ENCODE measurements at places on chromosomes 16 and 17. TPM values are rescaled to one million over a fixed set of nuclear protein-coding genes. Genes with fewer than 3 reads are reported as not detected.
A peak's percentile ranks its signal among the peaks of the same experiment; 100 is the strongest.

DNA sequence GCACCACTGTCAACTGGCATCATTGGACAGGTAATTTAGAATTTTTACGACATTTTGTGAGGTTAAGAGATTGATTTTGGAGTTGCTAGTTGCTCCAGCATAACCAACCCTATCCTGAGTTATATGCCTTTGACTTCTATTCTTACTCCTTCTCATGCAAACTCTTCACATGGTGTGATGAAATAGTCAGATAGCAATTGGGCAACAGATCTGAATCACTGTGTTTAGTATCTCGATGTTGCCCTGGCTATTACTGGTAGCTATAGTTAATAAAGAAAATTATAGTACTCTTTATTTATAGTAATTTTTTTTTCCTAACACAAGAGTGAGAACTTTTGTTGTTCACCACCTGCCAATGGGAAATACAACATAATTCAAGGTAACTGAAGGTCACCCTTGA is 494.8 kb upstream of the TOM1L1 start:
- H3K4me1 ChIP-seq: no peaks in the 10 kb centered on the region
- no peak overlapping the region for H3K4me3 ChIP-seq
- H3K36me3 ChIP-seq: no peaks in the 10 kb centered on the region
- no peak for DNase-seq
- no peaks in the 10 kb centered on the region for H3K27me3 ChIP-seq
- H3K27ac ChIP-seq: no peak overlapping the region

DNA sequence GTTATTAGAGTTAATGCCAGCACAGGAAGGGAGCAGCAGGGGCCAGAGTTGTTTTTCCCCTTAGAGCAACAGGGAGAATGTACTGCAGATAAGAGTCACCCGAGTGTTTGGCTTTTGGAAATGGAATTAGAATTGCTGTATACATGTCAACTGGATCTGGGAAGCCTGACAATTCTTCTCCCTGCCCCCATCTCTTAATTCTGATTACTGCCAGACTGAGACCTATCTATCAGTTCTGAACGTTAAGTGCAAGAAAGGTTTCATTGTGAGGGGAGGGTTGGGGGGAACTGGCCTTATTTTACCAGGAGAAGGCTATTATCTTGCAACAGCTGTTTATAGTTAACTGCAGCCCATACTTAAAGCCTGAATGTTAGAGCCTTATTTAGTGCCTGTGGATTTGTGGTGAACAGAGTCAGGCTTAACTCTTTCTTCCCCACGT is 424.5 kb upstream of the CDH11 start:
- no peaks in the 10 kb centered on the region for H3K27me3 ChIP-seq
- no peaks in the 10 kb centered on the region for H3K4me1 ChIP-seq
- DNase-seq: no peak
- no peak overlapping the region for H3K27ac ChIP-seq
- H3K36me3 ChIP-seq: no peaks in the 10 kb centered on the region

Gene CSNK1D
- 73.5 TPM for total RNA-seq

DNA sequence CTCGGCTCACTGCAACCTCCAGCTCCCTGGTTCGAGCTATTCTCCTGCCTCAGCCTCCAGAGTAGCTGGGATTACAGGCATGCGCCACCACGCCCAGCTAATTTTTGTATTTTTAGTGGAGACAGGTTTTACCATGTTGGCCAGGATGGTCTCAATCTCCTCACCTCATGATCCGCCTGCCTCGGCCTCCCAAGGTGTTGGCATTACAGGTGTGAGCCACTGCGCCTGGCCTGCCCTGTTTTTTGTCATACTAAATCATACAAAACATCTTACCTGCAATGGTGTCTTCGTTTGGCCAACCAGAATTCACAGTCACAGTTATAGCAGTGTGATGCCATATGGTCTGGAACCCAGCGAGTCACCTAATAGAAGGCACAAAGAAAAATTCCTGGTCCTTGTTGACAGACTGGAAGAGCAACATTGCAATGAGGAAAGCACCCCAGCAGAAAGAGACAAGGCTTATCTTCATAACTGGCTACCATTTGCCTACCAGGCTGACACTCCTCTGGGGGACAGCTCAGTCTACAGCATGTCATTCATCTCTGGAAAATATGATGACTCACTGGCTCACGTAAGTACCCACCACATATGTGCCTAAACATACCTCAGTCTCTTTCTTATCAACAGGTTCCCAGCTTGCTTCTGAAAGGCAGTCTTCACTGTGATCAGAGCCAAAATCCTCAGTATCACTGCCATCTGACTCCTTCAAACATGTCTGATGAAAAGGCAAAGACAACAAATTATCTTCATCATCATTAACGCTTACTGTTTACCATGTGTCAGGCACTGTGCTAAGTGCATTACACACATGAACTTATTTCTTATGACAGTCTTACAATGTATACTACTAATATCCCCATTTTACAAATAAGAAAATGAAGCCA is 4.3 kb upstream of the HSF5 start:
- no peak for DNase-seq
- H3K4me1 ChIP-seq: no peaks in the 10 kb centered on the region
- H3K27me3 ChIP-seq: no peaks in the 10 kb centered on the region
- no peak overlapping the region for H3K27ac ChIP-seq
- no peak overlapping the region for H3K4me3 ChIP-seq

DNA sequence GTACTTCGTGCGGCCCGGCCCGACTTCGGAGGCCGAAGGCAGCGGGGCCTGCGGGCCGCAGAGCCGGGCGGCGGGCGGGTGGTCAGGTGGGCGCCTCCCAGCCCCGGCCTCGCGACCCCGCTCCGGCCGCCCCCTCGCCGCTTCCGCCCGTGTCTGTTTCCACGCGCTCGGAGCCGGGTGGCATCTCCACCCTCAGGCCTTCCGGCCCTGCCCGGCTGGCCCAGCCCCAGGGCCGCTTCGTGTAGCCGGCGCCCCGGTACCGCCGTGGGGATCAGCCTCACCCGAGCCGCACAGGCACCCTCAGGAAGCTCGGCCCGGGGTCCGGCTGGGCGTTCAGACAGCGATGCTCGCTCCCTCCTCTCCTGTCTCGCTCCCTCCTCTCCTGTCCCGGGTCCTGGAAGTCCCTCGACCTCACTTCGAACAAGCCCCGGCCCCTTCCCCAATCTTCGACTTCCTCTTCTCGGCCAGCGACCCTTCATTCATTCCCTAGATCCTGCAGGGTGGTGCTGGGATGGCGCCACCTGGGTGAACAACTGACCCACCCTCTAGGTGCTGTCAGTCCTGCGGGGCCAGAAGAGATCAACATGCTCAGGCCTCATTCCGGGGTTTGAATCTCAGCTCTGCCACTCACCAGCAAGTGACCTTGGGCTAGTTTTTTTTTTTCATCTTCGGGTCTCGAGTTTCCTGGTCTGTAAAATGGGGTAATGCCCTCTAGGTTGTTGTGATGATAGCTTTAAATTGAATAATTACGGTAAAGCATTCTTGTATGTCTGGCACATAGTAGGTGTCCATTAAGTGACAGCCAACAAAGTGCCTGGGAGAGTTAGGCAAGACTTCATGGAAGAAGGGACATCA is 610 bp downstream of the VPS4A start:
- peak; percentile 48 for DNase-seq
- H3K4me3 ChIP-seq: peak overlapping the region; percentile 85
- peaks cover 34% of the 10 kb centered on the region for H3K36me3 ChIP-seq
- H3K27ac ChIP-seq: peak overlapping the region; percentile 92
- peaks cover 26% of the 10 kb centered on the region for H3K4me1 ChIP-seq
- no peaks in the 10 kb centered on the region for H3K27me3 ChIP-seq

Gene TNFRSF13B
- not detected for total RNA-seq

DNA sequence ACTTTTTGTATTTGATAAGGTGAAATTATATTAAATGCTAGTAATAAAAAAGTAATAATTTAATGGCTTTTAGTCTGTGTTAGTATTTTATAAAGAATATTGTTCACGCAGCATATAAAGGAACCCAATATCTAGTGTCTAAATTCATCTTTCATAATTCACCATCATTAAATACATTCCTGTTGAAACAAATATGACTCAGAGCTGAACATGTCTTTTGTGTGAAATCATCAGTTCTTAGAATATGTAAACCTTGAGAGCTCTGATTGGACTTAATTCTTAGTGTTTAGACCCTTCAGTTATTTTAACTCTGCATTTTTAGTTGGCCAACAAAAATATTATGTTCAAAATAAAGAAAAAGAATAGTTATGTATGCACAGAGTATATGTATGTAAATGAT is 71.8 kb downstream of the ABHD15 start:
- H3K4me1 ChIP-seq: no peaks in the 10 kb centered on the region
- no peaks in the 10 kb centered on the region for H3K27me3 ChIP-seq
- H3K4me3 ChIP-seq: no peak overlapping the region
- peaks cover 100% of the 10 kb centered on the region for H3K36me3 ChIP-seq

Gene MT4
- not detected for total RNA-seq

DNA sequence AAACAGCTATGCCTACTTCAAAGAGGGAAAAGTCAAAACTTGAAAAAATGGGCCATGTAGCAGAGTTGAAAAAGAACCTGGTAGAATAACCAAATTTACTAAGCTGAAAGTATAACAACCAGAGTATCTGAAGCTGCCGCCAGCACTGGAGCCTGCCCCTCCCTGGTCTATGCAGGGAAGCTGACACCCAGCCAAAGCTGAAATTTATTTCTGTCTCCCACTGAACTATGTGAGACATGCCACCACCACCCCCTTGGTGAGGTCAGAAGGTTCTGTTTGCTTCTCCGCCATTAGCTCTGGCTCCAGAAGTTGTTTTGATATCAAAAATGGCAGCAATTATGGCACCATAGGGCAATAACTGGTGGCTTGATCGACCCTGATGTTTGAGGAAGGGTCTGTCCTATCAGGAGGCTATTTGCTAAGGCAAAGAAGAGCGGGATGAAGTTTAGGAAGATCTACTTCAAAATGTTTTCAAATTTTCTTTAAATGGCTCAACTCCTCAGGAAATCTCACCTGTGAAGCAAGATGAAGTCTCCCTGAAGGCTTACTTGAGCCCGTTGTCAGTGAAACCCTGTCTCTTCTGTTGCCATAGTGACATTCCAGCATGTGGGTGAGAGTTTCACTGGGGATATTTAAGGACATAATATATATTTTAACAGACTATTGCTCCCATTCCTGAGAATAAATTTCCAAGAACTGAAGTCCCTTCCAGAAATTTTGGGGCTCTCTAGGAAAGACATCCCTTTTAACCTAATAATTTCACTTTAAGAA is 122.0 kb downstream of the COPRS start:
- no peaks in the 10 kb centered on the region for H3K4me1 ChIP-seq
- H3K27me3 ChIP-seq: no peaks in the 10 kb centered on the region
- H3K4me3 ChIP-seq: no peak overlapping the region
- no peak for DNase-seq
- H3K36me3 ChIP-seq: no peaks in the 10 kb centered on the region

- no peaks in the 10 kb centered on the region for H3K4me1 ChIP-seq
- no peaks in the 10 kb centered on the region for H3K36me3 ChIP-seq
- no peaks in the 10 kb centered on the region for H3K27me3 ChIP-seq
- no peak for DNase-seq
Measured at GRCh38 chr16:87060034-87060986, 256.9 kb downstream of the C16orf95 start.

Gene BLMH
- 23.6 TPM for total RNA-seq

- no peaks in the 10 kb centered on the region for H3K36me3 ChIP-seq
- no peaks in the 10 kb centered on the region for H3K4me1 ChIP-seq
- no peaks in the 10 kb centered on the region for H3K27me3 ChIP-seq
Measured at GRCh38 chr16:23856251-23856709, 20.5 kb downstream of the PRKCB start.

DNA sequence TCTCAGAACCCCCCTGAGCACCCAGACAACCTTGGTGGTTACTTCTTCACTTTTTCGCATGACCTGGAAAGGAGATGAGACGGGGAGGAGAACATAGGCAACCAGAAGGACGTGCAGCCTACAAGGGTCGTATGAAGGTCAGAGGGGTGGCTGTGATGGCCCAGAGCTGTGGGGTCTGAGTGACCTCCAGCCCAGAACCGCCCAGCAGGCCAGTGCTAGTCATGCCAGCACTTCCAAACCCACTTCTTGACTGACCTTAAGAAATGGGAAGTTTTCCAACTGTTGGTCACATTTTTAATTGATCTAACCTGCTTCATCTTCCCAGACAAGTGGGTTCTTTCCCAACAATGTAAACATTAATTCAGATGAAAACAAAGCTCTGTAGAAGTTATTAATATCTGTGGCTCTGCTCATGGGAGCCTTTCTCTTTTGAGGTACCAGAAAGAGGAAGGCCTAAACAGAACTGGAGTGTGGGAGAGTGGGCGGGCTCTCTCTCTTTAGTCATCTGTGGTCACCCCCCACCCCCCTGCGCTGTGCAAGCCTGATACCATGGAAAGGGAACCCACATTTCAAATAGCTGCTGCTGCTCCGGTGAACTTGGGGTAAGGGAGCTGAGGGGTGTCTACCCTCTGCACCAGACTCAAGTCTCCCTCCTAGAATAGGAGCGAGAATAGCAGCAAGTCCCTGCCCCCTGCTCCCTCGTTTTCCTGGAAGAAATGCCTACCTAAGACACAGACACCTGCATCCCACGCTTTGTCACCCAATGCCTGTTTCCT is 101.6 kb downstream of the RAB11FIP4 start:
- H3K4me1 ChIP-seq: no peaks in the 10 kb centered on the region
- H3K4me3 ChIP-seq: no peak overlapping the region
- no peak overlapping the region for H3K27ac ChIP-seq
- H3K36me3 ChIP-seq: no peaks in the 10 kb centered on the region

GRCh38 chr17:41992576-41992975 is 24.7 kb downstream of the DNAJC7 start:
- H3K4me3 ChIP-seq: no peak overlapping the region
- peaks cover 100% of the 10 kb centered on the region for H3K36me3 ChIP-seq
- peaks cover 7% of the 10 kb centered on the region for H3K4me1 ChIP-seq
- H3K27ac ChIP-seq: peak overlapping the region; percentile 46
- no peaks in the 10 kb centered on the region for H3K27me3 ChIP-seq
- no peak for DNase-seq

GRCh38 chr17:29617125-29617480 is 5.6 kb downstream of the CORO6 start:
- H3K4me3 ChIP-seq: peak overlapping the region; percentile 98
- H3K4me1 ChIP-seq: peaks cover 66% of the 10 kb centered on the region
- H3K36me3 ChIP-seq: peaks cover 22% of the 10 kb centered on the region
- peak; percentile 78 for DNase-seq
- no peaks in the 10 kb centered on the region for H3K27me3 ChIP-seq

- H3K27me3 ChIP-seq: peaks cover 2% of the 10 kb centered on the region
- H3K27ac ChIP-seq: no peak overlapping the region
- no peak for DNase-seq
- no peaks in the 10 kb centered on the region for H3K36me3 ChIP-seq
Measured at GRCh38 chr16:65725156-65725845, 603.4 kb upstream of the CDH11 start.

DNA sequence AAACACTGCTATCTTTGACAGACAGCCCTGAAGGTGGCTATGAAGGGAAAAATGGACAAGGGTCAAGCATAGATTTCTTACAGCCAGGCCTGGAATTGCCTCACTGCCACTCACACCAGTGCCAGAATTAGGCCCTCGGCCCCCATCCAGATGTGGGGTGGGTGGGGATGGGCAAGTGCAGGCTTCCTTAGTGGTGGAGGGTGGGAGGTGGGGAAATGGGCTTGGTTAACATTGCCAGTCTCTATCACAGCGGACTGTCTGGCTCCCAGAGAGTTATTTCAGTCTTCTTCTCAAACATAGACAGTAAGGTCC is 24.9 kb downstream of the B9D1 start:
- DNase-seq: no peak
- peaks cover 3% of the 10 kb centered on the region for H3K4me1 ChIP-seq
- peaks cover 19% of the 10 kb centered on the region for H3K36me3 ChIP-seq
- H3K27ac ChIP-seq: no peak overlapping the region

Measured in psoas muscle (tissue), 8 donors.